ENCODE measurements at places on chromosomes 12 and 14.
A peak's percentile ranks its signal among the peaks of the same experiment; 100 is the strongest.

GRCh38 chr12:5745251-5745888 is 199.7 kb downstream of the ANO2 start:
- DNase-seq: peak; percentile 37

DNA sequence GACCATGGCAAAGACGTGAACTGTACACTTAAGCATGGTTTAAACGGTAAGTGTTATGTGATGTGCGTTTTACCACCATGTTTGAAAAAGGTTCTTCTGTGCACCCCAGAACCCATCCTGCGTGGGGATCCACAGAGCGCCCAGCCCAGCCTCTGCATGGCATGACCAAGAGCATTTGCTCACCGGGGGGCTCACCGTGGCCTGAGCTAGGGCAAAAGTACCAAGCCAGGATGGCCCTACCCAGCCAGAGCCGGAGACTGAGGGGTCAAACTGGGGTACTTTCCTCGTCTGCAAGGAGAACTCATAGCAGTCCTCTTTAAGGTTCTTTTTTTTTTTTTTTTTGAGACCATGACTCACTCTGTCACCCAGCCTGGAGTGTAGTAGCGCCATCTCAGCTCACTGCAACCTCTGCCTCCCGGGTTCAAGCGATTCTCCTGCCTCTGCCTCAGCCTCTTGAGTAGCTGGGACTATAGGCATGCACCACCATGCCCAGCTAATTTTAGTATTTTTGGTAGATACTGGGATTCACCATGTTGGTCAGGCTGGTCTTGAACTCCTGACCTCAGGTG is 16.4 kb upstream of the ANKRD9 start:
- DNase-seq: no peak

GRCh38 chr12:119019166-119019565 is 37.8 kb downstream of the SRRM4 start:
- DNase-seq: no peak

DNA sequence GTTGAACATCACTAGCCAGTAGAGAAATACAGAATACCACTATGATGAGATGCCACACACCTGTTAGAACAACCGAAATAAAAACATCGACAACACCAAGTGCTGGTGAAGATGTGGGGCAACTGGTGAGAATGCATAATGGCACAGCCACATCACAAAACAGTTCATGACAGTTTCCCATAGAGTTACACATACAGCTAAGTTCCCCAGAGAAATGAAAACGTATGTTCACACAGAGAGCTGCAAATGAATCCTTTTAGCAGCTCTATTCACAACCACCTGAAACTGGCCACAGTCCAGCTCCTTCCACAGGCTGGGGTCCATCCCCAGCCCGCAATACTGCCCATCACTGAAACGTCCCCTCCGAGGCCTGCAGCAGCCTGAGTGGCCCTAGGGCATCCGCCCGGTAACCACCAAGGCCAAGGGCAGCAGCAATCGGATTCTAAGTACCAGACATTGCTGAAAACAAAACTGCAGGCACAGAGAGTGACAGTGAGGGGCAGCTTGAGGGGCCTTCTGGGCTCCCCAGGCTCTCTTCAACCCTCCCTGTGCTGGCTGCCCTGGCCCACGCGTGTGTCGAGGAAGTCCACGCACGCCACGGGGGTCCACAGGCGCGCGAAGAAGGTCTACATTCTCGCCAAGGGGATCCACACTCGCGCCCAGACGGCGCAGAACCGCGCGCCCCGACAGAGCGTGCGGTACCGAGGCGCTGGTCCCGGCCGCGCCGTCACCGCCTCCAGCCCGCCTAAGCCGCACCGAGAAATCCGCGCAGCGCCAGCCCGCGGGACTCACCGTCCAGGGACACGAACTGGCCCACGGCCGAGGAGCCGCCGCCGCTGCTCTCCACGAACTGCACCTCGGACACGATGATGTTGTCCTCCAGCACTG is 903 bp downstream of the BRF1 start:
- no peak for DNase-seq

DNA sequence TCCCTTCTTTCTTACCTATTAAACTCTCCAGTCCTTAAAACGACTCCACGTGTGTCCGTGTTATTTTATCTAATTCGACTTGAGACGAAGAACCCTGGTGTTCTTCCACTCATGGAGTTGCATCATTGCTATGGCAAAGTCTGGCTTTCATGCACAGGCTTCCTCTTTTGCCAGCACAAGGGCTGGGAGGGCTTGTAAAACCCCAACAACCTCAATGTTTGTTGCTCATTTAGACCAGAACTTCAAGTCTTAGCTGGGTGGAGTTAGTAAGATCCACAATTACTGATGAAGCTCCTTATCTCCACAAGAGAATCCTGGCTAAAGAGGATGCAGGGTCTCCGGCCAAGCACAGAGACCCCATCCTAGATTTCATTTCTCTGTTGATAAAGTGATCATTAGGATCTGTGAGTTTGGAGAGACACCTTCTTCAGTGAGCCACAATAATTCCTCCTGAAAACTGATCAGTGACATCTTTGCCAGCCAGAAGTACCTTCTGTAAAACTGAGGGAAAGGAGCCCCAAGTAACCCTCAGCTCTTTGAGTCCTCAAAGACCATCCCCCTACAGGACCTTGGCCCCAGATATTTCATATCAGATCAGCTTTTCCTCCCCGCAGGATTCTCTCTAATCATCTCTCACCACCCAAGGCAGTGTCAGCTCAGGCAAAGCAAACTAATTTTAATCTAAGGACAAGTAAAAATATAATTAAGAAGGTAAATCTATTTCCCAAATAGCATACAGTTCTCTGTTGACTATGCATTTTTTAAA is 514.6 kb downstream of the FUT8 start:
- no peak for DNase-seq

DNA sequence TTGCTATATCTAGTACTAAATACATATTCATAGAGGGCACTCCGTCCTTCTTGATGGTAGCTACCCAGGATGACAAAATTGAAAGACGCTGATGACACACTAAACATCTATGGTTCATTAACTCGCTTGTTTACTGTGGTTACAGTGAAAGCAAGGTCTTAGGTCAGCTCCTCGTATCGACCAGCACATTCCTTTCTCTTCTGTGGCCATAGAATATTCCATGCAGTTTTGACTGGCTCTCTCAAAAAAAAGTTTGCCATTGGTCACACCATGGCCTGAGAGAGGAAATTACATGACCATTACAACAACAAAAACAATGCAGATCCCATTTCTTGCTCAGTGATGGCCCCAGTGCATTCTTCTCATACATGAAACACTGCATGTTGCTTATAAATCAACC is 411.4 kb upstream of the SOX5 start:
- no peak for DNase-seq

GRCh38 chr14:101780390-101780789 is 18.9 kb downstream of the PPP2R5C start:
- no peak for DNase-seq

GRCh38 chr14:69152181-69152901 is 578 bp downstream of the DCAF5 start:
- no peak for DNase-seq

GRCh38 chr12:48592591-48593086 is 22.8 kb upstream of the LALBA start:
- no peak for DNase-seq

DNA sequence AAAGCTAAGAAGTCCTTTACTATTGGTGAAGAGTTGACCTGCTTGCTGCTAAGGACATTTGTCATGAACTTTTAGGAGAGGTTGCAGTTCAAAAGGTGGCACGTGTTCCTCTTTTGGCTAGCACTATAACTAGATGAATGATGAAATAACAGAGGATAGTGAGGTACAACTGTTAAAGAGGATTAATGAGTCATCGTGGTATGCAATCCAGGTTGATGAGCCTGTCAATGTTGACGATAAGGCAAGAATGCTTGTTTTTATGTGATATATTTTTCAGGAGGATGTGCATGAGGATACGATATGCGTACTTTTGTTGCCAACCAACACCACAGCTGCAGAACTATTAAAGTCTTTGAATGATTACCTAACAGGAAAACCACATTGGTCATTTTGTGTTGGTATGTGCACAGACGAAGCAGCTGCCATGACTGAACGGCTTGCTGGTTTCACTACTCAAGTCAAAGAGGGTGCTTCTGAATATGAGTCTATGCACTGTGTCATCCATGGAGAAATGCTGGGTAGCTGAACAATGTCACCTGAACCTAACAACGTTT is 10.6 kb downstream of the CEP128 start:
- DNase-seq: peak; percentile 68

DNA sequence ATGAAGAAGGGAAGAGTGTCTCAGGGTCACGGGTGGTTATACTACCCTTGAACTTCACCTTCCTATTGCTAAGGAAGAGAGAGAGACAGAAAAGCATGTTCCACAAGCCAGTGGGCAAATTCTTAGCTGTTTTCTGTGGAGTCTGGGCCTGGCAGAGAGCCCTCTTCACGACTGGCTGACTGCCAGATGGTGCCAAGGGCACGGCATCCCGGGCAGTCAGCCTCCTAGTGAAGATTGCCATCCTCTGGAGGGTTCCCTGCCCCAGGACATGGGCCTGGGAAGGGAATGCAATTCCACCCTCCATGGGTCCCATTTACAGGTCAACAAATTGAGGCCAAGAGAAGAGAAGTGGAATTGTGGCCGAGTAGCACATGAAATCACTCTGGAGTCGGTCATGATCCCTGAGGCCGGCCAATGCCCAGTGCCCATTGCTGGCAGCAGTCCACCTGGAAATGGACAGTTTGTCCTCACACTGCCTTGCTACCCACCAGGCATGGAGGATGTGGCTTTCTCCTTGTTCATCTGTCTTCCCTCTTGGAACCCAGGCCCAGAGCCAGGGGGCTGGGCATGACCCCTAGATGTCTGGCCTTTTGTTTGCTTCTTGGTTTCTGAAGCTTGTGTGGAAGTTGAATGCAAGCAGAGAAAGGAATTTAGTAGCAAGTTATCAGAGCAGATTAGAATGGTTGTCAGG is 9.9 kb downstream of the TUNAR start:
- no peak for DNase-seq

DNA sequence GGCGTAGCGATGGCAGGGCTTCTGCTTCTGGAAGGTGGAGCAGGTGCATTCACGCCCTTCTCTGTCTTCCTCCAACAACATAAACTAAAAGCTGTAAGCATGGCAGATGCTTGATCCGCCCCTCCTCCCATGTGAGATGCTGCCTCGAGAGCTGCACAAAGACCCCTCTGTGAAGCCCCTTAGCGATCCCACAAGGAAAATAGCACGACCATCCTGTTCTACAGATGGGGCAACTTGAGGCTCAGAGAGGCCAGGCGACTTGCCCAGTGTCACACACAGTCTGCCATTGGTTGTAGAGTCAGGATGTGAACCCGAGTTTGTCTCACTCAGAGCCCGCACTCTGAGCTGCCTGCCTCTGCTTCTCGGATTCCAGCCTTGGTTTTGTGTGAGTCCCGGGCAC is 144.4 kb downstream of the SCARB1 start:
- DNase-seq: no peak

GRCh38 chr12:45532113-45532512 is 197.4 kb upstream of the ARID2 start:
- DNase-seq: no peak

DNA sequence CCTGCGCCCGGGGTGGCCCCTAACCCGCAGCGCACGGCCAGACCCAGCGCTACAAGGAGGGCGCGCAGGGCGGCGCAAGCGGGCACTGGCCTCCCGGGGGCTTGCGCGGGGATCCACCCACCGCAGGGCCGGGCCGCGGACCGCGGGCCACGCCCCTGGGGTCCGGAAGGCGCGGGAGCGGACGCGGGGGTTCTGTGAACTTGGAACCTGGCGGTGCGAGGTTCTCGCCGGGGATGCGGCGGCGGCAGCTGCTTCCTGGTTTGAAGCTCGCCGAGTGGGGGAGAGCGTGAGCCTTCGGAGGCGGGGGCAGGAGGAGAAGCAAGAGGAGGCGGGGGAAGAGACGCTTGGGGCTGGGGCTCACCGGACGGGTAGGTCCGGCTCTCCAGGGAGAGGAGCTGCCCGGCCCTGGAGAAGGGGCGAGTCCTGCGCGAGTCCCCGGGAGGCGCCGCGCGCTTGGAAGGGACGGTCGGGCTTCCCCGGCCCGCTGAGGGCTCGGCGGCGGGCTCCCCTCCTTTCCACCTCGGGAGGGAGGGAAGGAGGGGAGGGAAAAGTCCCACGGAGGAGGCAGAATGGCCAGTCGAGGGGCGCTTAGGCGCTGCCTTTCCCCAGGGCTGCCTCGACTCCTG is at the start of gene PRKCH:
Gene PRKCH, plus strand, starts transcription at position 195 of the 626 bp plus-strand sequence. CDS start 523 bp downstream, outside the sequence.
- DNase-seq: no peak

DNA sequence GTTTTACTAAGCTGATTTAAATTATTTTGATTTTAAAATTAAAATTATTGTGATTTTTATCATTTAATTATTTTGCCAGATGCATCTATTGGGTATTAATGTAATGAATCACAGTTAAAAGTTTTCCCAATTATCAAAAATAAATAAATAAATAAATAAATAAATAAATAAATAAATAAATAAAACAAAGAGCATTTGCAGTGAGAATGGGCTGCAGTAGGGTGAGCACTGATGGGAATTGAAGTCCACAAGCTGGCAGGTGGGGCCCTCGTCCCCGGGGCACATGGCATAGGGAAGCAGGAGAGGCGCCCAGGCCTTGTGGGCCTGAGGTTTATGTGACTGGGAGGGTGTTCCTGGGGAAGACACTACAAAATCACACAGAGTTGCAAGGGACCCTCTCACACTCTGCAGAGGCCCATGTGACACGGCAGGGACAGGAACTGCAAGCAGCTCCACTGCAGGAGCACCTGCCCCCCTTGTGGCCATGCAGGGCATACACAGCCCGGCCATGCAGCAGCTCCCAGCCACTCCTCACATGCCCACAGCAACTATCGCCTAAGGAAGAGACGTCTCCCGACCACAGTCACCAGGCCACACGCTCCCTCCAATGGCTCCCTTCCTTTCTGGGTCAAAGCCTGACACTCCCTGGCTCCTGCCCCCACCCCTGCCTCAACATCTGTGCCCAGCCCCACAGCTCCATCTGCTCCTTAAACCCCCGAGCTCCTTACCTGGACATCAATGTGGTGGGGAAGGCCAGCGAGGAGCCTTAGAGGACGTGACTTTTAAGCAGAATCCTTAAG is 256.3 kb upstream of the SFSWAP start:
- no peak for DNase-seq

DNA sequence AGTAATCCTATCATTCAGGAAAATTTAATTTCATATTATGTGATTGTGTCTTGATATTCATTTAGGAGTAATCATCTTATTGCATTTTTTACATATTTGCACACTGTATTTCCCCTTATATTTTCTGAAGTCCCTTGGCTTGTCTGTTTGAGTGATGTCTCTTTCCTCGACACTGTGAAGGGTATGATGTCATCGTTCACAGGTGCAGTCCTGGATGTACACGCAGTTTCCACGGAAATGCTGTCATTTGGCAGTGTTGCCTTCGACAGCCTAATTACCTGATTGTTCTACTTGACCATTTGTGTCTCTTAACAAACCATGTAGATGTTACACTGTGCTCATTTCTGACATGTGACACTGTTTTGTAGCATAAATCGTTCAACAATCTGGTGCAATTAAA is 1277.0 kb downstream of the TMEM121 start:
- no peak for DNase-seq

GRCh38 chr14:97705976-97706375 is 908.8 kb downstream of the VRK1 start:
- DNase-seq: no peak

DNA sequence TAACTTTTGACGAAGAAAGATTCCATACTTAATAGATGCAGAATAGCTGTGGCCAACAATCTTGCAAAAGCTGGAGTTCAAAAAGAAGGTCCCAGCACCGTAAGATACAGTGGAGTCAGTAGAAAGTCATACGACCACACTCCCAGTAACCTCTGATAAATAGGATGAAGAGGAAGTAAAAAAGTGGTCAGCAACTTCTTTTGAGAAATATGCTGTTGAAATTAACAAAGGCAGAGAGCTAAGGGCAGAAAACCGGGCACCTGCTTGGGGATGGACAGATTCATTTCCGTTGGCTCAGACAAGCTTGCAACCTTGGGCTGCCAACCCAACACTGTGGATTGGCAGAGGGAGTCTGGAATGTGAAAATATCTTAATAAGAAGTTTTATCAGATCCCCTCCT is 40.0 kb downstream of the BTG1 start:
- no peak for DNase-seq
